ENCODE measurements at places on chromosomes 1 and 21. TPM values are rescaled to one million over a fixed set of nuclear protein-coding genes. Genes with fewer than 3 reads are reported as not detected.
A peak's percentile ranks its signal among the peaks of the same experiment; 100 is the strongest.

DNA sequence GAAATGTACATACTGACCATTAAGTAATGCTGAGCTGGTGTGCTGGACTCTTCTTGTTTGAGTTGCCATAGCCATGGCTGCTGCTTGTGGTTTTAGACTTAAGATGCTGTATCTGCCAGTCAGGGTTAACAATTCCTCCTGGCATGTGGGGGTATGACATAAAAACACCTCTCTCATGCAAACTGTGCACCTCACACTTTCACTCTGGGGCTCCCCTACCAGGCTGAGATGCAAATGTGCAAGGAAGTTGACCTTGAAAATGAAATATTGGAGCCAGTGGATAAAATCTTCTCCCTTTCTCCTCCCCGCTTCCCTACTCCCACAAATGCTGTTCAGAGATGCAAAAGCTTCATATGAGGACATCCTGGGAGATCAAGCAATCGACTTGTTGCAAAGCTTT, 198.8 kb downstream of the FCRL5 start:
- ATAC-seq: no peak

The HSD3B2 gene
- not detected for total RNA-seq

- peak; percentile 28 for ATAC-seq
Observed at GRCh38 chr1:197903196-197903514, 725 bp downstream of the C1orf53 start.

The ZMPSTE24 gene
- total RNA-seq: 26.1 TPM

The SELENBP1 gene
- not detected for total RNA-seq

- no peak for ATAC-seq
Observed at GRCh38 chr21:21731626-21732025, 733.4 kb downstream of the NCAM2 start.
